ENCODE measurements at places on chromosomes 5 and 9. TPM values are rescaled to one million over a fixed set of nuclear protein-coding genes. Genes with fewer than 3 reads are reported as not detected.

GRCh38 chr9:115275753-115276152, 157.8 kb upstream of the TNC start:
- no peak for DNase-seq

GRCh38 chr9:134585021-134585561, 56.5 kb upstream of the COL5A1 start:
- DNase-seq, result no peak

DNA sequence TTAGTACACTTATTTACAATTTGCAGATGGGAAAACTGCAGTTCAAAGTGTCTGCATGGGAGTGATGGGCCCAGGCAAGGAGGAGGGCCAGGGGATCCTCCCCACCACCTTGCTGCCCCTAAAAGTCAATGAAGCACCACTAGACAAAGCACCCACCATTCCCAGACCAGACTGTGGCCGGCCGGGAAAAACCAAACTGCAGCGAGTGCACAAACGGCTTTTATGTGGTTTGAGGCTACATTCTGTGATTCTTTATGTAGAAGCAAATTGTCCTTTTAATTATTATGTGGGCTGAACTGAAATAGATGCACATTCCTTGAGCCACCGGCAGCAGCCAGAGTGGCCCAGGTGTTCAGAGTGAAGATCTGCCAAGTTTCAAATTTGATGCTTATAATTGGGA, 585.3 kb upstream of the KLF4 start:
- no peak for DNase-seq

DNA sequence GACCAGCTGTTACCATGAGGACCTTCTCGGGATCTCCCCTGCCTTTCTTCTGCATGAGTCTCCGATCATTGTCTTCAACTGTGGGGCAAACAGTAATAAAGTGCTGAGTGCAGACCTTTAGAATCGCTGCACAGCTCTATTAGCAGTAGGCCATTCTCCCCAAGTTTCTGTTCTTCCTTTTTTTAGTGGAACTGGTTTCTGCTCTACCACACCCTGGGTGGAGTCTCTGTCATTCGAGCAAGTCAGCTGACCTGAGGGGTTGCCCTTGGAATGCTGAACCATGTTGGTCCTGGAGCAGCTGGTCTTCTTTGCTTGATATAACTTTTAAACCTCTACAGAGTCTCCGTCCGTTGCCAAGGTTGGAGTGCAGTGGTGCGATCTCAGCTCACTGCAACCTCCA, 33.4 kb upstream of the GNPDA1 start:
- no peak for DNase-seq

GRCh38 chr5:5638211-5638610, 215.7 kb downstream of the ICE1 start:
- DNase-seq, result no peak

GRCh38 chr9:35294556-35294955, 132.7 kb downstream of the UNC13B start:
- no peak for DNase-seq

GRCh38 chr5:115551415-115551814, 6.8 kb upstream of the FEM1C start:
- DNase-seq, result no peak

DNA sequence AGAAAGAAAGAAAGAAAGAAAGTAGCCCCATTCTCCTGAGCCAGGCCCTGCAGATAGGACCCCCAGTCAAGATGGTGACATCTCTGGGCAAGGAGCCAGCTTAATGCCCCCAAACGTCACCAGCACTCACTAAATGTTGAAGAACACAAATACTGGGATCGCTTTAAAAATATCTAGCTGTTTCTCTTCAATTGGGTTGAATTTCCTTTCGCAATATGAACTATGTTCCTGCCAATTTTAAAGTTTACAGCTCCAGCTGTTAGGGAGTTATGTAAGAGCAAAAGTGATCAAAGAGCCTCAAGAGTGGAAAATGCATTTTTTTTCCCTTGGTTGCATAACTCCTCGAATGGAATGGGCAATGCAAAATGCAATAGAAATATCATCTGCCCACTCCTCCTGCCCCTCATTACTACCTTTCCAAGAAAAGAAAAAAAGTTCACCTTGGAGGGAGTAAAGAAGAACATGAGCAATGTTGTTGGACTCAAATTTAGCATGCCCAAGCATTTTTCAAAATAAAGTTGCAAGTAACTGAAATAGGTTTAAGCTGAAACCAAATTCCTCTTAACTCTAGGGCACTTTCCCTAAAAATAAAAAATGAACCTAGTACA, 244.2 kb upstream of the PIK3R1 start:
- DNase-seq, result no peak

- no peak for DNase-seq
Measured at GRCh38 chr5:67204821-67205220, 8.2 kb upstream of the CD180 start.

GRCh38 chr5:73135021-73135420, 14.6 kb downstream of the TMEM171 start:
- DNase-seq, result no peak

The TEK gene
- total RNA-seq, result not detected

The LVRN gene
- not detected for total RNA-seq

The SLC28A3 gene
- 1.0 TPM for total RNA-seq

The GFI1B gene
- not detected for total RNA-seq

The ADGRD2 gene
- not detected for total RNA-seq

The GABRG2 gene
- total RNA-seq, result not detected

The ZNF608 gene
- total RNA-seq, result not detected
